ENCODE measurements at places on chromosomes 3 and 15.

GRCh38 chr15:28881170-28881569 lies 4.6 kb upstream of the APBA2 start:
- DNase-seq = no peak

- DNase-seq = no peak
These were observed 10.3 kb downstream of the GK5 start for GRCh38 chr3:142215106-142215505.

- no peak for DNase-seq
These were observed 27.5 kb downstream of the BTLA start for GRCh38 chr3:112471596-112472325.

DNA sequence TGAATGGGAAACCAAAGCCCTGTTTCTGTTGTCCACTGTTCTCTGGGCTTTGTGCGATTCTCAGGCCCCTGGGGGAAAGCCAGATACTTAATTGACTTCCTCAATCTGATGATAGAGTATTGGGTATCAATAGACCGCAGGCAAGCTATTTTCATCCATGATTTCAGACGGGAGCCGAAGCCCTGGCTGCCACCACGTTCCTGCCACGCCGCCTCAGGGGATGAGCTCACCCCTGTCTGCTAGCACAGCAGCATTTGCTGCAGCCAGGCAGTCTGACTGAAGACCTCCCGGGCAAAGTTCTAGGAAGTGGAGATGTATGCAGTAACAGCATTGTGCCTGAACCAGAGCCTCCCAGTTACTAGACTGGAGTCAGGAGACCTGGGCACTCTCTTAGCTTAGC lies 69.8 kb downstream of the ISG20 start:
- no peak for DNase-seq

GRCh38 chr3:12120374-12121140 lies 38.2 kb downstream of the TIMP4 start:
- no peak for DNase-seq

DNA sequence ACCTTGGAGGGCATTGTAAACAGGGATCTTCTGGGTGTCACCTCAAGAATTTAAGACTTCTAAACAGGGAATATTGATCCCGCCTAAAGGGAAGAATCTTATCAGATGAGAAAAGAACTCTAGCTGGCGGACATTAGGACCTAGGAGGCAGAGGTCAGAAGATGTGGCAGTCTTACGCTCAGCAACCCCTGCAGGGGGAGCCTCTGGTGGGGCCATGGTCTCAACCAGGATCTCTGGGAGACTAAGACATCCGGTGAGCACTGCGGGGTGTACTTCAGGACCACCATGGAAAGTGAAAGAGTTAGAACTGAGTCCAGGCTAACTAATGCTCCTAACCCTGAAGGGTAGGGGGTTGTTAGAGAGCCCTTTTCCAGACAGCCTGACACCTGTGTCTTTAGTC lies 295.2 kb downstream of the VGLL3 start:
- DNase-seq = no peak
